Cardiac muscle cell (in vitro differentiated cells and primary cell): ENCODE measurements at places on chromosomes 16 and 17. TPM values are rescaled to one million over a fixed set of nuclear protein-coding genes. Genes with fewer than 3 reads are reported as not detected.

- DNase-seq = no peak
Measured at GRCh38 chr16:65015599-65015998, 106.3 kb downstream of the CDH11 start.

DNA sequence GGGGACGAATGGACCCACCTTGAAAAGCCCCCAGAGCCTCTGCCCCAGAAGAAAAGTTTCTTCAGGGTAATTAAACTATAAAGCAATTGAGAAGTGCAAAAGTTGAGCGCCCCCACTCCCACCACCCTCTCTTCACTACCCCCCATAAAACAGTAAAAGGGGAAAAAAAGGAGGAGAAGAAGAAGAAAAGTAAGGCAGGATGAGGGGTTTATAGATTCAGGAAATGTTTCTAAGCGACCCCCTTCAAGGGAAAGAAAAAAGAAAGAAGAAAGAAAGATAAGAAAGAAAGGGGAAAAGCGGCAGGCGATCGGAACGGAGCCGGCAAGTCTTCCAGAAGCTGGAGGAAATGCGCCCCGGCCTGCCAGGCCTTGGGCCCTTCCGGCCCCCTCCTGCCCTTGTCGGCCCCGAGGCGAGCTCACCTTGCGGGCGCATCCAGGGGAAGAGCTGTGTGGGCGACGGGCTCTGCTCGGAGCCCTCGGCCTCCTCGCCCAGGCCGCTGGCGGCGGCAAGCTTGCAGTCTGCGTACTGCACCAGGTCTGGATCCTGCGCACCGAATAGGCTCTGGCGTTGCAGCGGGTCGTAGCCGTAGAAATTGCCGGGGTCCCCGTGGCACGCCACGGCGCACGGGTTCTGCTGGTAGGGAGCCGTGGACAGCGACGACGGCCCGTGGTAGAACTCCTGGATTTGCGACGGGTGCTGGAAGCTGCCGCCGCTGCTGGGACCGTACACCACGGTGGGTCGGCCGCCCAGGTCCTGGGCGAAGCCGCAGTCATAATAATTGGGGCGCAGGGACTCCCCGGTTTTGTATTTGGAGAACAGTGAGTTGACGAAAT is 1.0 kb downstream of the HOXB8 start:
- no peak for DNase-seq

- no peak for DNase-seq
Measured at GRCh38 chr17:56213031-56213430, 59.8 kb downstream of the ANKFN1 start.

GRCh38 chr17:70872103-70872502 is 702.8 kb downstream of the KCNJ2 start:
- no peak for DNase-seq

DNA sequence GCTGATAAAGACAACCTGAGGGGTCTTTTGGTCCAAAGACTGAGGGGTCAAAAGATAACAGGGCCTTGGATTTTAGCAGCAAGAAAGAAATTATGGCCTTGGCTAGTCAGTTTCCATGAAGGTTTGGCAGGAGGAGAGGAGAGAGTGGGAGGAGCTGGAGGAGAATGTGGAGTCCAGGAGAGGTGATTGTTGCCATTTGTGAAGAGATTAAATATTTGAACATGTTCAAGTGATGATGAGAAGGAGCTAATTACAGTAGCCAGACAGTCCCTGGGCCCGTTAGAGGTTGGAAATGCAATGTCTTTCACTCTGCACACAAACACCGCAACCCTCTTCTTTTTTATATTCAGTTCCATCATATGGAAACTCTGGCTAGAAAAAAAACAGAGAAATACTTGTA is 68.6 kb downstream of the TNRC6C start:
- DNase-seq = no peak

DNA sequence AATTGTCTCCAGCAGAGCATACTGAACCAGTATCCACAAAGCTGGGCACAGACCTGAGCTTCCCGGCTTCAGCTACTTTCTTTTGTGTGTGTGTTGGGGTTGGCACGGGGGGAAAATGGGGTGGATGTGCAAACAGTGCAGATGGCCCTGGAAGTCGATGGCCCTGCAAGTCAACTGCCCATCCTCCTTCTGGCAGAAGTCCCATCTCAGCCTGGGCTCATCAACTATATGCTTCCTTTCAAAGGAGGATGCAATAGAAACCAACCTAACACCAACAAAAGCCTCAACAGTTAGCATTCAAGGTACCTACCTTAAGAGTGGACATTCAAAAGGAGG is 55.7 kb downstream of the SOX9 start:
- no peak for DNase-seq

GRCh38 chr16:69703638-69704037 is 22.7 kb downstream of the NQO1 start:
- DNase-seq = peak; percentile 65

Gene MT1H
- not detected in 2 replicates for total RNA-seq
